Spleen (tissue), 13 donors: ENCODE measurements at places on chromosomes 3 and 15. TPM values are rescaled to one million over a fixed set of nuclear protein-coding genes. Genes with fewer than 3 reads are reported as not detected.

Gene ACAN
- polyA plus RNA-seq, result 0.20 TPM

Gene GATA2
- polyA plus RNA-seq, result 2.2 TPM

Gene CHST13
- 0.26 TPM for polyA plus RNA-seq

Gene HRG
- polyA plus RNA-seq, result not detected

GRCh38 chr3:14225421-14225820, 46.8 kb downstream of the LSM3 start:
- DNase-seq, result no peak

DNA sequence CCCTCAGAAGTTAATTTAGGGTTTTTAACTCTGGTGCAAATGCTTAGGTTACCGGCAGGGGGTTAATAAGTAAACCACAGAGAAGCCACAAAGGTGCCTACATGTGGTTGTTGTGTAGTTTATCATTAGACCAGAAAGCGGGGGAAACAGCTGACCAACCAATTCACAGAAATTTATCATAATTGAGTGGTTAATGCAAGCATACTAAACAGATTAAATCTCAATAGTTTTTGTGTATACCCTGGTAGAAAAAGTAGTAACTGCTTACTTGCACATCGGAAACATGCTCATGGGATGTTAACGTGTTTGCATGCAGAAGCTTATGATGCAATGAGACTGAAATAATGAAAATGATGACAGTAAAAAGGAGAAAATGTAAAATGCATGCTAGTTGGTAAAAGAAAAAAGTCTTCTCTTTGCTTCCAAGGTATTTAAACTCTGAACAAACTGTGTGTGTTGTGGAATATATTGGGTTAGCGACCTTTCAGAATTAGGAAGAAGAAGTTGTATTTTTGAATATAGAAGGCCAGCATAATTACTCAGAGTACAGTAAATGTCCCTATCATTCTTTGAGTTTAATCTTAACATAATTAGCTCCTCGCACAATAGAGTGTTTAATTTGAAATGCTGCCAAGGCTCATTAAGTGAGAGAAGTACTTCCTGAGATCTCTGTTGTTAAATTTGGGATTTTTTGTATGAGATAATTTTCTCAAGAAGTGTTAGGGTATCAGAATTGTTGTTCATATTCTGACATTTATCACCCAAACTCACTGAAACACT, 316.2 kb downstream of the PTPRG start:
- DNase-seq, result no peak

DNA sequence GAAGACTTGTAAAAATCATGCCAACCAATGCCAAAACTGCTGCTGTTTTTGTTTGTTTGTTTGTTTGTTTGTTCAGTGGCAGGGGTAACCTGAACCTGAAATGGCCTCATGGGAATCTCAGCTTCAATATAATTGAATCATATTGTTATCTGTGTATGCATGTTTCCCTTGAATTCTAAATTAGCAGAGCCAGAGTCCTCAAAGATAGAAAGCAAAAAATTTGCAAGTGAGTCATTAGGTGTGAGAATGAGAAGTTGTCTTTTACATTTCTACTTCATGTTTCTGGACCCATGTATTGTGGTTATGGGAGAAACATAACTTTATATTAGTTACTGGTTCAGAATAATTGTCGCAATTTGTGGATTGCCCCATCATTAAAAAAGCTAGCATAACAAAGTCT, 249.2 kb downstream of the DOCK3 start:
- DNase-seq, result no peak

- DNase-seq, result no peak
These were observed 87.8 kb downstream of the KLHL25 start for GRCh38 chr15:85706779-85707518.

DNA sequence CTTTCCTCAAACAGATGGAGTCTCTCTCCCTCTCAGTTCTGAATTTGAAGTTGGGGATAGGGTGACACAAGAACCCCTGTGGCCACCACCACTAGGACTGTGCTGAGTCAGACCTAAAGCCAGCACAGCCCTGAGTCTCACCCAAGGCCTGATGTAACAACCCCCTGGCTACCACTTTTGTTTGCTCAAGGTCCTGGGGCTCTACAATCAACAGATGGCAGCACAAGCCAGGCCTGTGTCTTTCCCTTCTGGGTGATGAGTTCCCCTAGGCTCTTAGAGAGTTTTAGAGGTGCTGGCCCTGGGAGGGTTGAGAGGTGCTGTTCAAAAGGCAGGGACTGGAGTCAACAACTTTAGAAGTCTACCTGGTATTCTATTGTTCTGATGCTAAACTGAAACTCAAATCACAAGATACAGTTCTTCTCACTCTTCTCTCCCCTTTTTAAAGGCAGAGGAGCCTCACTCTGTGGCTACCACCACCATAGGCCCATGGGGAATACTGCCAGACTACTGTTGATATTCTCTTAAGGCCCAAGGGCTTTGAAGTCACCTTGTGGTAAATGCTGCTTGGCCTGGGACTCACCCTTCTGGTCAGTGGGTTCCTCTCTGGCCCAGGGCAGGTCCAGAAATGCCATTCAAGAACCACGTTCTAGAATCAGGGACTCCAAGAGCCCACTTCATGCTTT, 6.5 kb downstream of the OR5K4 start:
- no peak for DNase-seq
